ENCODE measurements at places on chromosomes 2 and 18.

GRCh38 chr2:157245846-157246764 is 11.4 kb upstream of the GALNT5 start:
- DNase-seq, result no peak

DNA sequence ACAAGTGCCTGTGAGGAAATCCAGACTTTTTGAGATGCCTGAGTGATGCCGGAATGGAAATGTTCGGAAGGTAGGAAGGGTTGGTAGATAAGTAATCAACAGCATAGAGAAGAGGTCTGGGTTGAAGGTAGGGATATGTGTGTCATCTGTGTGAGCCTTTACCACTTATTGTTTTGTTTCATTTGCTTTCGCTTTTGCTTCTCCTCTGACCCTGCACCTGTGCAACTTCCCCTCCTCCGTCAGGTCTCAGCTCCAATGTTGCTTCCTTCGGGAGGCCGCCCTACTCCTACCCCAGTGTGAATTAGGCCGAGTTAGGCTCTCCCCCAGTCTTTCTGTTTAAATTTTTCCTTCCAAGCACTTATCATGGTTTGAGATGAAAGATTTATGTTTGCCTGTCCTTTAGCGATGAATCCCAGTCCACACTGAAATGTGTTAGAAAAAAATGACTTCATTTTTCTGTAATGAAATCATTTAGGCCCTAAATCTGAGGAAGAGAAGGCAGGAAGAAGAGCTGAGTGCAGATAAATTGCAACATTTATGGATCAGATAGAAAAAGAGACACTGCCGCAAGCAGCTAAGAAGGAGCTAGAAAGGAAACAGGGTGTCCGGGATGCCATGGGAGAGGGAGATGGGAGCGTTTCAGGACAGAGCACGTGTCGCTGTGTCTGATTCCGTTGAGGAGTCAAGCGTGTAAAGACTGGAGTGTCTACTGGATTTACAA is 139.6 kb upstream of the PELI1 start:
- DNase-seq, result peak; percentile 31

DNA sequence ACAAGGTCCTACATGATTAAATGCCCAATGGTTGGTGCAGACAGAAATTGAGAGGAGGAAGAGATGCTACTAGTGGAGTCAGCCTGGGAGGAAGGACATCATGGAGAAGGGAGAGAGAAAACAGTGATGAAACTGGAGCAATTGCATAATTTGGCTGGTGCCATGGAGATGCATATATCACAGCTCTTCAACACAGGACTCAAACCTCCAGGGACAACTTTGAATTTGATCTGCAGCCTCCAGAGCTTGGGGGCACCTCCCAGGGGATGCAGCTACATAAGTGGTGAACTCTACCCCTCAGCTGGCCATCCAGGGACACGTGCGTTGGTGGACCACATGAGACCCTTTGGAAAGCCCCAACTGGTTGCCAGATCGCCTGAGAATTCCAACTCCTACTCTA is 80.4 kb downstream of the CTAGE1 start:
- no peak for DNase-seq

DNA sequence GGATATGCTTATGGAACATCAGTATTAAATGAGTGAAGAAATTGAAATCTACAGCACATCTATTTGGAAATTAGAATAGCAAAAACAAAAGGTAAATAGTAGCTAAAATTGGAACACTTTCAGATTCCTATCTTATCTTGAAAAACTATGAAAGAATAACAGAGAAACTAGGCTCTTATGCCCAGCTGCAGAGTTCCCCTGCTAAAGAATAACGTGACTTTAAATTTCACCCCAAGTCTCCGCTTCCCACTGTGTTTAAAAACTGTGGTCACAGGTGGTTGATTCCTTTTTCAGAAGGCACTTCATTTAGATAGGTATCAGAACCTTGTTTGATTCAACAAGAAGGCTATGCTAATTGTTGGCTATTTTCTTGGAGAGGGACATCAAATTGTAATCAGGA is 30.1 kb downstream of the ARHGAP28 start:
- DNase-seq, result no peak

DNA sequence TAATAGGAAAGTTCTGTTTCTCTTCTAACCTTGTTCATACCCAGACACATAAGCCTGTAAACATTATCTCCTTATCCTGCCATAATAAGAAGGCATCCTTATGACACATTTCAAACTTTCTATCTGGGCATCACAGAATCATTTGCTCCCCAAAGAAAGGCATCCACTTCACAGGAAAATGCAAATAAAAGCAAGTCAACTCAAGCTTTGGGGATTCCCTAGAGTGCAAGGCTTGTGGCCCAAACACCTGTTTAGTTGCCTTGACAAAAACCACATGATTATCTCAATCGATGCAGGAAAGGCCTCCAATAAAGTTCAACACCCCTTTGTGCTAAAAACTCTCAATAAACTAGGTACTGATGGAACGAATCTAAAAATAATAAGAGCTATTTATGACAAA is 195.7 kb upstream of the GALNT5 start:
- no peak for DNase-seq

- DNase-seq, result no peak
Measured at GRCh38 chr2:149418065-149418464, 87.7 kb downstream of the LYPD6 start.

DNA sequence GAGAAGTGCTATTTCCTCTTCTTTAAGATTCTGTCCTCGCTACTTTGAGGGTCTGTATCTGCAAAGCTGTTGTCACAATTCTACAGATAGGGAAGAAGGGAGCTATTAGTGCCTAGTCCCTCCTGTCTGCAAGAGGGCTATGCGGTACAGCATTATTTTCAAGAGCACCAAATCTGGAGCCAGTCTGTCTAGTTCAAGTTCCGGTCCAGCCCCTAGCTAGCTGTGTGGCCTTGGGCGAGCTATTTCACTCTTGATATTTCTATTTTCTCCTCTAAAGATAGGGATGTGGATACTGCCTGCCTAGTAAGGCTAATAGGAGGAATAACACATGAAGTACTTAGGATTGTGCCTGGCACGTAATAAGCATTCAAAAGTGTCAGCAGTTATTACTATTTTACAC is 272.4 kb downstream of the KCNE4 start:
- DNase-seq, result no peak

- DNase-seq, result no peak
Measured at GRCh38 chr2:69789772-69790600, 39.5 kb upstream of the GMCL1 start.

DNA sequence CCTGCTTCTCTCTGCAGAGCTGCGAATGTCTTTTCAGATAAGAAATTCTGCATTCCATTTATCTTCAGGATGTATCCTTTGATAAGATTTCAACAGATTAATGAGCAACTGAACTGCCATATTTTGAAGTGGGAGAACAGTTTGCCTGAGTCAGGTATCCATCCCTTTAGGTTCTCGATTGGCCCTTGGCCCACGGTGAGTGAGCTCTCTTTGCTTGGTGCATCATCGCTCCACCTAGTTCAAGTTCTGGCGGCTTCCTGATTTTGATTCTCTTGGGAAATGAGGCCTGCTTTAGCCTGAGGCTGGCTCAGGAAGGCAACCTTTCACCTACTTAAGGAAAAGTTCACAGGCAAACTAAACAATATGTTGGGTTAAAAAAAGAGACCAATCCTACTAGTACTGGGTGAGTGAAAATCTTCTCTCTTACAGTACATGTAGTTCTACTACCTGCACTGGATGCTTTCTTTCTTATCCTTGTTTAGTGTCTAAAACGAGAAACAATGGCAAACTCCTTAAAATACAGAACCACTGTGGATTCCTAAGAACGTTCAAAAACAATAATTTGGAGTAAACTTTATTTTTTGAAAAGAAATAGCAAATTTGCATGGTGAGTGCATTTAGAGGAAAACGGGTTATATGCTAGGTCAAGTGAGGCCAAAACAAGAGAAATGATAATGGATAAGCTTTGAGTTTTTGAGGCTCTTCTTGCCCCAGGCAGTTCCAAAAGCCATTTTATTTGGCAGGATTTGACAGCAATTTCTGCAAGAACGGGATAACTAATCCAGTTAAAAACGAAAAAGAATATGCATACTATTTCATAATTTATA is 837 bp upstream of the ACSL3 start:
- no peak for DNase-seq

DNA sequence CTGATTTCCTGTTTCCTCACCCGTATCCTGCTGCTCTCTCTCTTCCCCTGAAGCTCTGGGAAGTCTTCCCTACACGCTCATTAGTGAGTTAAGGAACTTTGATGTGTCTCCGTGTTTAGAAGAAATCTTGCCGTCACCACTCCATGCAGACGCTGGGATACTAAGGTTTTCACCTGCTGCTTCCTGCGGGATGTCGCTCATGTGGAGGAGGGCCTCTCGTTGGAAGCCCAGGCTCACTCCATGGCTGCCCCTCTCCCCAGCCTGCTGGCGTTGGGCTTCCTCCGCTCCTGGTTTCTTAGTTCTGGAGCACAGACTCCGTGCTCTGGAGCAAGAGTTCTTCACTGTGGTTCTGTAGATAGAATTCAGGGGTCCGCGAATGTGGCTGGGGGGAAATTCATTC is 326.3 kb downstream of the GBX2 start:
- no peak for DNase-seq
